Hematopoietic multipotent progenitor cell treated with erythropoietin and hydrocortisone succinate and interleukin-3 and kit ligand, for 4 days (in vitro differentiated cells): ENCODE measurements at places on chromosomes 7 and 10.

DNA sequence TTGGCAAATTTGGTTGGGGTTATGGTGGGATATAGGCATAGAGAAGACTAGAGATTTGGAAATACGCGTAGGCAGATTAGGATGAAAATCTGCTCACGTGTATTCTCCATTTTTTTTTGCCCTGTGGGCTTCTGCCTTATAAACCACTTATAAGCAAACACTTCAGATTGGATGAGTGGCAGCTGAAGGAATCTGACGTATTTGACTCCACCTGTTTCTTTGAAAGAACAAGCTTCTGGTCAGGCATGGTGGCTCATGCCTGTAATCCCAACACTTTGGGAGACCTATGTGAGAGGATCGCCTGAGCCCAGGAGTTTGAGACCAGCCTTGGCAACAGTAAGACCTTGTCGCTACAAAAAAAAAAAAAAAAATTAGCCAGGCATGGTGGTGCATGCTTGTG, 5.1 kb downstream of the STK31 start:
- no peak for DNase-seq

- no peak for DNase-seq
Measured at GRCh38 chr7:45215601-45216062, 58.0 kb downstream of the RAMP3 start.

GRCh38 chr10:112526139-112526538, 79.1 kb downstream of the VTI1A start:
- no peak for DNase-seq

- no peak for DNase-seq
Measured at GRCh38 chr7:88200261-88200660, 19.6 kb downstream of the SRI start.

GRCh38 chr7:76008156-76008687, 13.8 kb upstream of the TMEM120A start:
- DNase-seq, result no peak

DNA sequence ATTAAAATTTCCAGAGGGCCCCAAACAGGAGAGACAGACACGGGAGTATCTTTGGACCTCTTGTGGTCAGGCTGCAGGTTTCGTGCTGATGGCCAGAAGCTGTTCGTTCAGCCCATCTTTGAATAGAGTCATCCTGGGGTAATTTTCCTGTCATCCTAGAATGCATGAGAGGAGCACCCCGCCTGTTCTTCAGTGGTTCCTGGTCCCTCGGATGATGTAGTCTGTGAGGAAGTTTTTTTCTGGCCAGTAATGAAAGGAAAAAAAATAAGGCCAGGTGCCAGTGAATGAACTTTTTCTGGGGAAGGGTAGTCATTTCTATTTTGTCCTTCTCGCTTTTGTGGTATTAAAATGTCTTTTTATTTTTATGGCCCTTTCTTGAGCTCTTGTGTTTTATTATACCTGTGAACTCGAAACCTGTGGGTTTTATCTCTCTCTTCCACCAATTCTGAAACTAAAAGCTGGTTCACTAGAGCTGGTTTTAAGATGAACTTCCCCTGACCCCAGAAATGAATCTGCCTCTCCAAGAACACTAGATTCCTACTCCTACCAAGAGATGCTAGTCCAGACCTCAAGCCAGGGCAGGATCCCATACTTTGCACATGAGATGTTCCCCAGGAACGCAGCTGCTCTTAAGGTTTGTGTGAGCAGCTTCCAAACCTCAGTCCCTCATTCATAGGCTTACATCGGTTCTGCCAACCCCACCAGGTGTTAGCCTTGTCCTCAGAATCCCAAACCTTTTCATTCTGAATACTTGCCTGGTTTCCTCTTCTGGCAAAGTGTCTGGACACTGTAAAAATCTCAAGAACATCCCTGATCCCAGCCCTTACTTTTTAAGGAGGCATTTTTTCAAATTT, 15.4 kb upstream of the MEST start:
- DNase-seq, result no peak

GRCh38 chr10:100579261-100580090, 43.7 kb downstream of the HIF1AN start:
- no peak for DNase-seq

DNA sequence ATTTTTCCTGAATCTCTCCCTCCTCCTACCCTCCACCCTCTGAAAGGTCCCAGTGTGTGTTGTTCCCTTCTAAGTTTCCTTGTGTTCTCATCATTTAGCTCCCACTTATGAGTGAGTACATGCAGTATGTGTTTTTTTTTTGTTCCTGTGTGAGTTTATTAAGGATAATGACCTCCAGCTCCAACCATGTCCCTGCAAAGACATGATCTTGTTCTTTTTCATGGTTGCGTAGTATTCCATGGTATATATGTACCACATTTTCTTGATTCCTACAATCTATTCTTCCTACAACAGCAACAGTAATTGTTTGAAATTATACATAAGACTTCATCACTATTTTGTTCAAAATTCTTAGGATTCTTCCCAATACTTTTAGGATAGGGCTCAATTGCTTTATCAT, 1117.8 kb downstream of the GATA3 start:
- no peak for DNase-seq

- no peak for DNase-seq
Measured at GRCh38 chr10:70890917-70891431, 2.6 kb upstream of the PCBD1 start.

GRCh38 chr7:142188154-142188553, 69.7 kb downstream of the PRSS58 start:
- DNase-seq, result peak; percentile 54

DNA sequence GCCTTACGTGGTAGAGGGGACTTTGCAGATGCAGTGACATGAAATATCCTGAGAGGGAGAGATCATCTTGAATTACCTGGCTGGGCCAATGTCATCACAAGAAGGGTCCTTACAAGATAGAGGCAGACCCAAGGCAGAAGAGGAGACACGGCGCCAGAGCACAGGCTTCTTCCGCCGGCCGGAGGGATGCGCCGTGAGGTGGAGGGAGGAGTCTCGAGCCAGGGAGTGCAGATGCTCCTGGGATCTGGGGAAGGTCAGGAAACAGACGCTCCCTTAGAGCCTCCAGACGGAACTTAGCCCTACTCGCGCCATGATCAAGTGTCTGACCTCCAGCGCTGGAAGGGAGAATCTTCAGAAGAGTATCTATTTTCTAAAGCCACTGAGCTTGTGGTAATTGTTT, 304.8 kb downstream of the GLRX3 start:
- no peak for DNase-seq

DNA sequence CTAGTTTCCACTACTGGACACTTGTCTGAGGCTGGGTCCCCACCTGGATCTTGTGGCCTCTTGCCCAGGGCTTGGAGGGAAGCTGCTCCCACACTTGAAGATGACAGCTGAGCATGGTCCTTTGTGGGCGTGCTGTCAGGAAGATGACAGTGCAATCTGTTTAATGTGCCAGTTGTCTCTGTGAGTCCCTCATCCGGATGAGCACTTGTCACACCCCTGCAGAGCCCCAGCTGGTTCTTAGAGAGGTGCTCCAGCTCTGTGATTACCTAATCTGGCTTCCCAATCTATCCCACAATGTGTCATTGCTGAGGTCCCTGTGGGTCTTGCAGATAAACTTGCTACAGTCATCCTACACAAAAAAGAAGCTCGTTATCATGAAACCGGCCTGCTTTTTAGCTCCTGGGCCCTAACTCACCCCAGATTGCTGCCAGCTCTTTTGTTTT, 34.8 kb upstream of the CCSER2 start:
- DNase-seq, result peak; percentile 96

- DNase-seq, result no peak
Measured at GRCh38 chr7:34153656-34154270, 248.4 kb downstream of the BMPER start.

DNA sequence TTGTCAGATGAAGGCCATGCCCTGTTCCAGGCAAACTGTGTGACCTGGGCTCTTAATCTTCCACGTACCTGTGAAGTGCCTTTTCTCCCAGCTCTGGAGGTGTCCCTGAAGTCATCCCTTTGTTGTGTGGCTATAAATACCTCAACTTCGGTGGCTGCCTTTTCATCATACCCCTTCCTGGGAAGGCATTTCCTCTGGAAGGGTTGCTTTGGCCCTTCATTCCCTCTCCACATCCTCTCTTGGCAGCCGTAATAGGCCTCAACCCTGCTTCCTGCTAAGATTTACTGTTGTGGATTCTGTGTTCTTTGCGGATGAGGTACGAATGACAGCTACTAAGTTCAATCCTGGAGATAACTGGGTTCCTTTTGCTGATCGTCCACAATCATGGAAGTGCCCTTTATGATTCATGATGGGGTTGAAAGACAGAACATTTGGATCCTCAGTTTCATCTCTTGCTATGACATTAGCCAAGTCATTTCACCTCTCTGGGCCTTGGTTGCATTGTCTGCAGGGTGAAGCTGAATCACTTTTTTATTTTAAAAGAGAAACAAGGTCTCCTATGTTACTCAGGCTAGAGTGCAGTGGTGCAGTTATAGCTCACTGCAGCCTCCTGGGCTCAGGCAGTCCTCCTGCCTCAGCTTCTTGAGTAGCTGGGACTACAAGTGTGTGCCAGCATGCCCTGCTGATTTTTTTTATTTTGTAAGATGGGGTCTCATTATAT, 23.6 kb downstream of the FKBP6 start:
- DNase-seq, result no peak

DNA sequence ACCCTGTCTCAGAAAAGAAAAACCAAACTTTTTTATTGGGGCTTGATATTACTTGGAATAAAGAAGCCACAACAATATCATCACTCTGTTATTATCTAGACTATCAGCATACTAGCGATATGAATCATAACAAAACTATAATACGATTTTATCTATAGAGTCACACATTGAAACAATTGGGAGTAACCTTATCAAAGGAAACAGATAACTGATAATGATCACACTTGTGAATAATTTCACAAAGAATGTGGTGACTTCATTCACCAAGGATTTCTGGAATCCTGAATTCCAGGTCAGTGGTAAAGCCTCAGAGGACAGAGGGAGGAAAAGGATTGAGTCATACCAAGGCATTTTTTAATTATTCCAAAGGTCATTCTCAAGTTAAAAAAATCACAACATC, 32.1 kb upstream of the NMT2 start:
- no peak for DNase-seq

DNA sequence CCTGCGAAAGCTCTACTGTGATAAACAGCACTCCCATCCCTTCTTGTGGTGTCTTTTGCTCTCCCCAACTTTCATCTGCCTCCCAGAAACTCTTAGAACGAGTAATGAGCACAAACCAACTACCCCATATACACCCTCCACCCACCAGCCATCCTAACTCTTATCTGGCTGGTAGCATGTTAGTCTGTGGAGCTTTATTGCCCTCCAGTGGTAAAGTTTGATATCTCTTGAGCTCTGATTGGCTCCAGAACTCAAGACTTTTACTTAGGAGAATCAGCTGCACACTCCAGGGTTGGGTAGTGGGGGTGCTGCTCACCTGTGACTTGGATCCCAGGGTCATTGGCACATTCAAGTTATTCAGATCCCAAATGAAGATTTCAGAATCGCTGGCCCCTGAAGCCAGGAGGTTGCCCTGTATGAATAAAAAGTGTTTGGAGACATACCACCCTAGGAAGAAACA, 10.9 kb downstream of the SEC31B start:
- DNase-seq, result peak; percentile 90

DNA sequence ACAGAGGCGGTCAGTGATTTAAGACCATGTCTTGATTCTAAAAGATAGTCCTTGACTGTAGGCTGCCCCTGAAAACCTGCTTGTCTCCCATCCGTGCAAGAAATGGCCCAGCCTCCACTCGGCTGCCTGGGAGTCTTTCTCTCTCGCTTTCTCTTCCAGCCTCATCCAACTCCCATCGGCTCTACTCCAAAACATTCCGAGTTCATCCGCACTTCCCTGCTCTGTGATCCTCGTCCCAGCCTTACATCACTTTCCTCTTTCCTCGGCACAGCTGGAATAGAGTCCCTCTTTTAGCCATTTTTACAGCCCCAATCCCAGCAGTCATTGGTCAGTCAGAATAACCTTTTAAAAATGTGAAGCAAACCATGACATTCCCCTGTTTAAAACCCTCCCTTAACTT, 135.1 kb downstream of the TAX1BP1 start:
- DNase-seq, result no peak

DNA sequence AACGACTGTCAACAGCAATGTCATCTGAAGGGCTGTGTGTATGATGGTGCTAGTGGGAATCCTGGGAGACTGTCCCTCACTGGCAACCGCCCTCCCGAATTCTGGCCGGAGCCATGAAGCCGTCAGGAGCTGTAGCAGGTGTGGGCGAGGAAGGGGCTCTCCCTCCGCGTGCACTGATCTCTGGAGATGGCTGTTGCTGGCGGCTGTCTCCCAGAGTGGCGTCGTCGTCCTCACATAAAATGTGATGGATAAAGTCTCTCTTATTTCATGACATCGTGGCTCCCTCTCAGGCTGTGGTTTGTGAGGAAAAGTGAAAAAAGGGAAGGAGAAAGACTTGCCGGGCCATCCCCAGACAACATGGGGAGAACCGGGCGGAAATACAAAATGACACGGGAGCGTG, 216.5 kb downstream of the DNAJB6 start:
- no peak for DNase-seq

DNA sequence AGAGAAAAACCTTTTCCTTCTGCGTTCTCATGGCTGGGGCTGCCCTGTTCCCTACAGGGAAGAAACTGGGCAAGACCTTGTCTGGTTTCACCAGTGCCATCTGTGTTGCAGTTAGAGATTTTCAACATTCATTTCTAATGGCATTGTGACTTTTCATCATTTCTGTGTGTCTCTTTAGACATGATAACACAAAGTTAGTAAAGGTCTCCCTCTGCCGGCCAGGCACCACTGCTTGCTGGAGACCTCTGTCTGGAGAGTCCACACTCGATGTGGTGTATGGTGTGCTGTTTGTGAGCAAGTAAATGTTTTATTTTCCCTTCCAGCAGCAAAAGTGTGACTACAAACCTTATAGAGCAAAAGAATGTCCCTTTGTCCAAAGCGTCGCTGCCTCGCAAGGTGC, 213.5 kb downstream of the PAXIP1 start:
- peak; percentile 6 for DNase-seq

GRCh38 chr7:121714559-121715303, 158.2 kb upstream of the PTPRZ1 start:
- no peak for DNase-seq

DNA sequence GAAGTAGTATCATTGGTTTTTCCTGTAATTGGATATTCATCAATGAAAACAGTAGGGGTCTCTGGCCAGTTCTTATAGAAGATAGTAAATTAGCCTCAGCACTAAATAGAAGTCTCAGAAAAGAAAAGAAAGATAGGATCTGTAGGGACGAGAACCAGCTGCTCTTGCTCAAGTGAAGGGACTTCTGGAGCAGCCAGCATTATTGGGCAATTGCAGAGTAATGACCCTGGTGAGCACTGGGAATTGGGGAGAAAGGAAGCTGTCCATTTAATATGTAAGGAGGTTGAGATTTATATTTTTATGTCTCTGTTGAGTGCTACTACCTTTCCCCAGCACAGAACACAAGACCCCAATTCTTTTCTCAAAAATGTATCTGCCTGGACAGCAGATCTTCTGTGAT, 61.2 kb upstream of the WNT16 start:
- DNase-seq, result no peak

DNA sequence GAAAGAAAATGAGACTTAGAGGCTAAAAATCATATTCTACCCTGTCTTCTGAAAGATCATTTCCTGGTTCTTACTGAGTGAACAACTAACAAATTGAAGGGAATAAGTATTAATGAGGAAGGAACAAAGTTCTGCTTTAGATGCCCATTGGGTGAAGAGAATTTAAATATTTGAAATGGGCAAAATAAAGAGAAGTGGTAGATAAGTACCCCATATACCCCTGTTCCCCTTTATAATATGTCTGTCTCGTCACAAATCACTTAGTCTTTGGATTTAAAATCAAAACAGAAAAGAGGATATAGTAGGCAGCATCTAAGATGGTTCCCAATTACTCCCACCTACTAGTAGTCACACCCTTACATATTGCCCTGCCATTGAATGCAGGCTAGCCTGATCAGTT, 13.2 kb downstream of the TES start:
- DNase-seq, result no peak
